Activated CD8-positive, alpha-beta memory T cell treated with anti-CD3 and anti-CD28 coated beads for 1 hour (primary cell): ENCODE measurements at places on chromosomes 6 and 20.

DNA sequence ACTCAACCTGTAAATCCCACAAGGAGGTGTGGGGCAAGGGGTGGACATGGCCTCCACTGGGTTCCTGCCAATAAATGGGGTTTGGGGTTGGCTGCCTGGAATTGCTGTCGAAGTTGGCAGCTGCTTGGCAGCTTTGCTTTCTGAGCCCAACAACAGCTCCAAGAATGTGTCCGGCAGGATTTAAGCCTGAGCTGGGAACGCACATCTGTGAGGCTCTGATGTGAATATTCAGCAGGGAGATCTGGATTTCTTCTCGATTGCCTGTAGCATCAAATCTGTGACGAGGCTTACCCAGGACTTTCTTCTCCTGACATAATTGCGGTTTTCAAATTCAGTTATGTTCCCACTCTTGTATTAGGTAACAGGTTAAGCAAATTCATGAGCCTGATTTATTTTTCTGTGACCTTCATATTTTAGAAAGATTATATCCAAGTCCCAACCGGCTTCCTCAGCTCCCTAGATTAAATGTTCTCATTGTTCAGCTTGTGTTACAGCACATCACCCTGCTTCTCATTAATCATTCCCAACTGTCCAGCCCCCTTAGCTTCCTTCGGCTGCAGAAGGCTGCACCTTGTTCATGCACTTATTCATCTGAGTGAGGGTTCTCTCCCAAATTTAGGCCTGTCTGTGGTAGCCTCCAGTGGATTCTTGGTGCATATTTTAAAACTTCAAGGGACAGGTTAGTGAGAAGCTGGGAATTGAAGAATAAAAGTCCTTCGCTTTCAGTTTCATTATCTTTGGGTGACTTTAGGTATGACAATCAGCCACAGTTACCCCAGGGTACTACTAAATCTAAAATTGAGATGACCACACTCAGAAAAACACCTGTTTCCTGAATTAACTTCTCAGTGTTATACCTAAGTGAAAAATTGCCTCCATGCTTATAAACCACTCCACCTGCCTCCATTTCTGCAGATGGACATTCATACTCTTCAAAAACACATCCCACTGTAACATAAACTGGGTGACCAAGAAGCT, 310.0 kb downstream of the ESR1 start:
- no peak for DNase-seq

DNA sequence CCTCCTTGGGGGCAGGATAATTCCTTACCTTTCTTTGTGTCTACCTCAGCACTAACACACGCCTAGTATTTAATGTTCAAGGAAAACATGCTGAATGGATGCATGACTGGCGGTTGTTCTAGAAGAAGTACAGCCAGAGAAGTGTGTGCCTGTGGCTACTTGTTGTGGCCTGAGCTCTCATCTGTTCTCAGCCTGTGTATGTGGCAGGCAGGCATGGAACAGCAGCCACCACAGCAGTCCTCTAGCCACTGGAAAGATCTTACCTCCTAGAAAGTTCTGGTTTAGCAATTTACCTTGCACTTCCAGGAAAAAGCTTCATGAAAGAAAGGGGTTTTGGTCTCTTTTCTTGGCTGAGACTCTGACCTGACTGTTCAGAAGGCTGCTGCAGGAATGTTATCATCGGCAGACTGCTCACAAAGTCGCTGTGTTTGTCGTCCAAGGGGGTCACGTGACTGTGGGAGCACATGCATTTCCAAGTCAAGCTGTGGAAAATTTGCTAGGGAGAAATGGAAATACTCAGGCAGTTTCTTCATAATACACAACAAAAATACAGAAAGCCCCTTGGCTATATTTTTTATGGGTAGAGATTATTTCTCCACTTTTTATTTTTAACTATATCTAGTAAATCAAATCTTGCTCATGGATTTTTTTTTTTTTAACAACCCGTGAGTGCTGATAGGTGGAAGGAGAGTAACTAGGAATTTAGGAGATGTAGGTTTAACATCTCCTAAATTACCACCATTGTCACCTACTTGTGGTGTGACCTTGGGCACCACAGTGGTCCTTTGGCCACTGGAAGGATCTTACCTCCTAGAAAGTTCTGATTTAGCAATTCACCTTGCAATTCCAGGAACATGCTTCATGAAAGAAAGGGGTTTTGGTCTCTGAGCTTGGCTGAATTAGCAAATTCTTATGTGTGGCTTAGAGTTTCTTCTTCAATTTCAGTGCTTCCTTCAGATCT, 110.8 kb upstream of the GPR6 start:
- no peak for DNase-seq

- no peak for DNase-seq
These were observed 35.2 kb upstream of the KIF13A start for GRCh38 chr6:18022398-18023231.

DNA sequence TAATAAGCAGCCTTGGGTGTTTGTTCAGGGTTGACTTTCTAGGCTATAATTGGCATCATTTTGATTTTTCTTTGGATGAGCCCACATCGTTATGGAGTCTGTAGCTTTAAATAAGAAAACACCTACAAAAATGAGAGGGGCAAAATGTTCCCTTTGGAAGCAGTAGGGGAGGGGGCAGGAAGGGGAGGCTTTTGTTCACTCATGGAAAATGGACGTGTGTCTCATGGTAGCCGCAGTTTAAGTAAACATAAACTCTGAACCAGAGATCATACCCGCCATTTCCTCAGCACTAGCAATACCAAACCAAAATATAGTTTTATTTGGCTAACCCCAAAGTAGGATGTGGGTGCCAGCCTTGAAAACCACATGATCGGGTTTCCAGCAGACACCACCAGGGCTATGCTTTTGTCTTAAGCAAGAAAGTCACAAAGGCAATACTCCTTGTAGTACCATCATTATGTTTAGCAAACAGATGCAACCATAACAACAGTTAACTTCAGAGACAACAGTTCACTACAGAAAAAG, 572.5 kb upstream of the JAG1 start:
- no peak for DNase-seq

DNA sequence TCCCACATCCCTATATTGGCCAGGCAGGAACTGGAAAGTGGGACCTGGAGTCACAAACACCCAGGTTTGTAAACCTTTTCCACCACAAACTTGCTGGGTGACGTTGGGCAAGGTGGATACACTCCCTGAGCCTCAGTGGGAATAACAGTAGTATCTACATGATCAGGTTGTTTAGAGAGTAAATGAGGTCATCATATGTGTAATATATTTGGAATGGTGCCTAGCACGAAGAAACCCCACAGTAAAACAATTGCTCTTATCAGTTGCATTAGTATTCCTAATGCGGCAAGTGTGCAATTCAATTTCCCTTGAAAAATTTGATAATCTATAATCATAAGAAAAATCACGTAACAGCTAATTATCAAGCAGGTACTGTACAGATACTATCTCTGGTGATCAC, 51.9 kb downstream of the HIVEP2 start:
- DNase-seq = no peak

DNA sequence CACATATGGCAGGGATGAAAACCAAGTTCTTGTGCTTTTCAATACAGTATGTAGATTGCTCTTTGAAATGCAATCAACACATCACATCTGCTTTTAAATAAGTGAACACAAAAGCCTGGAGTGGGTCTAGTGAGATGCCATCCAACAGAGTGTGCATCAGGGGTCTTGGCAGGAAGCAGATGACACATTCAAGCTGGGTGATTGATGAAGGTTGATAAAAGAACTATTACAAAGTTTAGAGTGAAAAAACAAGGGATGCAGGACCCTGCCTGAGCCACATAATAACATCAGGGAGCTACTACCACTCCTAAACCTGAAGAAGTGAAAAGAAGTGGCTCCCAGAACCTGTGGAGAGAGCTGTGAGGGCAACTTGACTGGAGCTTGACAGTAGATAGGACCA, 16.6 kb upstream of the PLCB1 start:
- DNase-seq = no peak

GRCh38 chr6:168208854-168209253, 110.7 kb downstream of the DACT2 start:
- no peak for DNase-seq

DNA sequence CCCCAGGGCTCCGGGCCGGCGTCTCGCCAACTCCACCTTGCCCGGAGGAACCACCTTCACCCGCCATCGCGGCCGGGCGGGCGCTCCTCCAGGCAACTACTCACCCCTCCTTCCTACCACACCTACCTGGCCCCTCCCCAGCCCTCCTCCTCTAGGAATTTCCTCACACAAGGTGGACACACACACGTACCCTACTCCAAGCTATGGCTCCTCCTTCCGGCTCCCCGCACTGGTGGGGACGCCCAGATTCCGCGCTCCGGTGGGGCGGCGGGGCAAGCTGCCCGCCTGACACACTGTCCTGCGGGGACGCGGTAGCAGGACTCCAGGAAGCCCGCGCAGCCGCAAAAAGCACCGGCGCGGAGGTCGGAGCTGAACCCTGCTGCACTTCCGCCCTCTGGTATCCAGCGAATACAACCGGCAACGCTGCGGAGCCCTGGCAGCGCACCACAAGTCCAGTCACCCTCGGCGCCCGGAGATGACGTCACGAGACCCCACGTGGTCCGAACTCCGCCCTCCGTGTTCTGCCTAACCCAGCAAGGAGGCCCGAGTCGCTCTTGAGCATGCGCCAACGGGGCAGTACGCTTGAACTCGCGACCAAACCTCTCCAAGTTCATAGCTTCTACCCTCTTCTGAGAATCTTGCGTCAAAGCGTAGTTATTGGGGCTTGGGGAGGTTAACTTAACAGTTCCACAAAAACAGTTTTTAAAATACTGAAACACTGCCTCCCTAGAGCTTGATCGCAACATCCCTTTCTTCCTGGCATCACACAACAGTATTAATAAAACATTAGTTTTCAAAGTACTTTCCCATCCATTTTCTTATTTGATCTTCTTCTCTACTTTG, at the start of gene ATG5:
ATG5 (minus strand) TSS at position 425 of the 843 bp plus-strand sequence. CDS start 9,552 bp downstream, outside the sequence.
- peak; percentile 100 for DNase-seq
